ENCODE measurements at places on chromosomes 3 and 15.
A peak's percentile ranks its signal among the peaks of the same experiment; 100 is the strongest.

- DNase-seq, result no peak
Measured at GRCh38 chr15:89876396-89877082, 17.3 kb downstream of the AP3S2 start.

DNA sequence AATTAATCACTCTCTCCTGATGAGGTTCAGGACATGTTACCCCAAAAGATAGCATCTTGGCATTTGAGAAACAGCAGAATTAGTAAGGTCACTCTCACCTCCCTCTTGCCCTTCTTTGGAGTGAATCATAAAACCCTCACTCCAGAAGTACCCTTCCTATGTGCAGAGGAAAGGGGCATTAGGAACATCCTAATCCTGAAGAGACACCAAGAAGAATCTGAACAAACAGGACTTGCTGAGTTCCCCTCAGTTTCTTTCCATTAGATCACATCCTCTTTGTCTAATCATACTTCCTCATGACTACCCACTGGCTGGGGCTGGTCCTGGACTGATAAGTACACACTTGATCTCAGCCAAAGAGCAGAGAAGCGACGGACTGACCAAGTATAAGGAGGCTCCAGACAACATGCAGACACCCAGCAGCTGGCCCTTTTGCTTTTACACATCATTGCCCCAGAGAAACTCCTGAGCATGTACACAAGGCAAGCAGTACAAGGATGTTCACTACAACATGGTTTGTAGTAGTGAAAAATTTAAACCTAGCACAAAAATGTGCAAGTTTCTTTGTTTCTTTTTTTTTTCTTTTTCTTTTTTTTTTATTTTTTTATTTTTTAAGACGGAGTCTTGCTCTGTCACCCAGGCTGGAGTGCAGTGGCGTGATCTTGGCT is 15.0 kb upstream of the TM6SF1 start:
- DNase-seq, result no peak

DNA sequence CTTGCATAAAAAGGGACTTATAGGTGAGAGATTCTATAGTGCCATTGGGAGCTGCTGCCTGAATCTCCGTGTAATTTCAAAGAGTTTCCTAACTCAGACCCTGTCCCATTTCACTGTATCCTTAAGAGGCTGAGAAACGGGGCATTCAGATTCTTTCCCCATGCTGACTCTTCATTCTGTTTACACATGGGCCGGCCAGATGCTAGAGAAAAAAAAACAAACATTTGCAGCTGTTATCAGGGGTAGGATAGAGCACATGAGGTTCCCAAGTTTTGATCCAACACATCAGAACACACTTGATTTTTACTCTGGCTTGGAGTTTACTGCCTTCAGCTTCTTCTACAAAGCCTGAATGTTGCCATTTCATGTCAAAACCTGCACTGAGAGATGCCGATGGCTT is 215.9 kb upstream of the TPRG1 start:
- no peak for DNase-seq

DNA sequence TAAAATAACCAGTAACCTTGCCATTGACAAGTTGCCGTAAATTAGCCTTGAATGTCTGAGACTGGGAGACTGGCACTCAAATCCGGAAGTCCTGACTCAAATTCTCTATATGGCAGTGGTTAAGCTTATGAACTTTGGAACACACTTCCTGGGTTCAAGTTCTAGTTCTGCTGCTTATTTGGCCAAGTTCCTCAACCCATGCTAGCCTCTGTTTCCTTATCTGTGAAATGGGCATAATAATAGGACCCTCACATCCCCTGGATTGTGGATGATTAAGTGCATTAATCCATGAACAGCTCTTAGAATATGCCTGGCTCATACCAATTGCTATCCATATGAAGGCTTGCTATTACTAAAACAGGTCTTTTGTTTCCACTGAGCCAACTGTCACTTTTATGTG is 311.5 kb downstream of the EDEM1 start:
- no peak for DNase-seq

- DNase-seq, result peak; percentile 13
Measured at GRCh38 chr15:85854345-85855097, 59.8 kb upstream of the KLHL25 start.

DNA sequence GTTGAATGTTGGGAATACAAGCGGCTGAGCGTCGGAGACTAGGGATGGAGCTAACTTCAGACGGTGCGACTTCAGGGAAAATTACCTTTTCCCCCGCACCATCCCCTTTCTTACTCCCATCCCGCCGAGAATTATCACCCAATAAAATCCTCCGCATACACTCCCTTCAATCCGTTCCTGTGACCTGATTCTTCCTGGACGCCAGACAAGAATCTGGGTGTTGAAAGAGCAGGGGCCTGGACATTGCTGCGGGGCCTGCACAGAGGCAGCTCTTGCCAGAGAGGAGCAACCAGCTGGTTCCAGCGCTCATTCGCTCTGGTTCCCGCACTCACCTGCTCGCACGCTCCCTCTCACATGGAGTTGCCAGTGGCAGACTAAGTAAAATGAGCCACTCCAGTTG is 241.9 kb downstream of the ALCAM start:
- no peak for DNase-seq

- peak; percentile 11 for DNase-seq
Measured at GRCh38 chr3:125129512-125129997, 73.8 kb upstream of the HEG1 start.

DNA sequence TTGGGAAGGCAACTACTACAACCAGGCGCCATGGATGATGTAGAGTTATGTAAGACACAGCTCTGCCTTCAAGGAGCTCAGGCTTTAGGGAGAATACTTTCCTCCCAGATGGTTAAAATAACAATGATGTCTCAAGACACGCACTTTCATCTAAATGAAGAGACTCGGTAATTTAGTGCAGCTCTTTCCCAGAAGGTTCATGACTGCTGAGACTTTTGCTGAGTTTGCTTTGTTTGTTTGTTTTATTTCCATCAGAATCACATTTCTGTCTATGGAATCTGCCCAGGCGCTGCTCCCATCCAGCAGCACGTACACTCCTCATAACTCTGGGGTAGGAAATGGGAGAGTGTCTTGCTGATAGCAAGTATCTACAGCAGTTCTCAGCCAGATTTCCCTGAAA is 33.9 kb upstream of the MEX3B start:
- no peak for DNase-seq

GRCh38 chr15:59609730-59610712 is 1.6 kb upstream of the GCNT3 start:
- DNase-seq, result no peak

DNA sequence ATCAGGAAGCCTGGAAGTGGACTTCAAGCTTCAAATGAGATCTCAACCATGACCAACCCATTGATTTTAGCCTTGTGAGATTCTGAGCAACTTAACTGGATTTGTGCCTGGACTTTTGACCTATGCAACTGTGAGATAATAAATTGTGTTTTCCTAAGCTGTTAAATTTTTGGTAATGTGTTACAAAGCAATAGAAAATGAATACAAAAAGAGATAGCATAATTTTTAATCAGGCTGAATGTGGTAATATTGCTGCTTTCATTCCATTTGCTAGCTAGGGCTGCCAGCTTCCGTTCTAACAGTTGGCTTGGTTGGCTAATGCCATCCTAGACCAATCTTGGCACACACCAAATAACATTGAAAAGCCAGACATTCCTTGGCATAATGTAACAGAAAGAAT is 12.2 kb downstream of the PROS1 start:
- DNase-seq, result no peak

- no peak for DNase-seq
Measured at GRCh38 chr3:106758459-106758858, 618.8 kb upstream of the CCDC54 start.

- no peak for DNase-seq
Measured at GRCh38 chr3:116444115-116444747, 1.1 kb downstream of the LSAMP start.

GRCh38 chr15:28191832-28192231 is 92.7 kb upstream of the OCA2 start:
- peak; percentile 10 for DNase-seq

DNA sequence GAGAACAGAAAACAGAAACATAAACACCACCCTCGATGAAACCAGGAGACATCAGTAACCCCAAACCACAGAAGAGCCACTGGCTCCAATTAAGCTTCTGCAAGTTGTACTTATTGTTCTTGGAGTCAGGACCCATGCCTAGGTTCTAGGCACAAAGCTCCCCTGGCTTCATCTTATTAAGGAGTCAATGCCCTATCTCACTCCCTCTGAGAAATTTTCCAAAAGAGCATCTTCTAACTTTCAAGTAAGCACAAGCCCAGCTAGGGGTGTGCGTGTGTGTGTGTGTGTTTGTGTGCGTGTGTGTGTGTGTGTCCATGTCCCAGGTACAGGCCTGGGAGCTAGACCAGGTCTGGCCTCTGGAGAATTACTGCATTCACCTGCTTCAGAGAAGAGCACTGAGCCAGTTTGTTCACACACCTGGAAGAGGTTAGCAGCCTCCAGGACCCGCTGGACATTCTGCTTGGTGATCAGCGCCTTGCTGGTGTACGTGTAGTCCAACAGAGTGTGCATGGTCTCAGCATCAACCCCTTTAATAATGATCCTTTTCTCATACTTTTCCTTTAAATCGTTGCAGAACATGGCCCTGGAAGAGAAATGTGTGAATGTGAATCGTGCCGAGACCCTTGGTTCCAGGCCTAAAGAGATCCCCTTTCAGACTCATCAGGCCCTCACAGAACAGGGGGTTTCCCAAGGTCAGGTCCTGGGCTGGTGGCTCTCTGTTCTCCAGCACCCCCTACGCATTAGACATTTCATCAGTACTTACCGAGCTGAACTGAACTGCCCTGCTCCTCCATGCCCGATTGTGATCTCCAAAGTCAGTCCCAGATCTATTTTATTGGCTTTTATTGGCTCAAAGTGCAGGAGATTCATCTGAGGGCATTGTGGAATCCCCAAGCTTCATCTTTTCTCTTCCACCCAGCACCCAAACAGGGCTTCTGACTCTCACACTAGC is 27.8 kb downstream of the KLHL6 start:
- DNase-seq, result no peak

Measured in NCI-H1092 treated with DMSO at 0.1 percent for 48 hours (cell line).